Effector memory CD4-positive, alpha-beta T cell (primary cell): ENCODE measurements at places on chromosomes 7 and 10.
A peak's percentile ranks its signal among the peaks of the same experiment; 100 is the strongest.

- no peak for DNase-seq
Observed at GRCh38 chr10:7320072-7320471, 90.8 kb downstream of the SFMBT2 start.

DNA sequence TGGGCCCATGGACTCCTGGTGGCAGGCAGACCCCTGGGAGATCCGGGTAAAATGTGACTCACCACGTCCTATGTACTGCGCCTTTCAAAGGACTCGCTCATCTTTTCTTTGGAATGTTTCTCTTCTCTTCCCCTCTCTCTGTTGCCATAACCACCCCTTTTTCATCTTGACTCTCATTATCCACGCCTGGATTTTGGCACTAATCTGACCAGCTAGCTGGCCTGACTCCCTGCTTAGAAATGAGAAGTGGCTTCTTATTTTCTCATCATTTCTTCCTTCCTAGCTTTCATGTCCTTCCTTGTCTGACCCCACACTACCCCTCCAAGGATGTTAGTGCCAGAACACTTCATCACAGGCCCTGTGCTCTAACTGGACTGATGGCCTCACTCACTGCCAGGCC is 98.0 kb upstream of the FAM171A1 start:
- DNase-seq, result no peak

DNA sequence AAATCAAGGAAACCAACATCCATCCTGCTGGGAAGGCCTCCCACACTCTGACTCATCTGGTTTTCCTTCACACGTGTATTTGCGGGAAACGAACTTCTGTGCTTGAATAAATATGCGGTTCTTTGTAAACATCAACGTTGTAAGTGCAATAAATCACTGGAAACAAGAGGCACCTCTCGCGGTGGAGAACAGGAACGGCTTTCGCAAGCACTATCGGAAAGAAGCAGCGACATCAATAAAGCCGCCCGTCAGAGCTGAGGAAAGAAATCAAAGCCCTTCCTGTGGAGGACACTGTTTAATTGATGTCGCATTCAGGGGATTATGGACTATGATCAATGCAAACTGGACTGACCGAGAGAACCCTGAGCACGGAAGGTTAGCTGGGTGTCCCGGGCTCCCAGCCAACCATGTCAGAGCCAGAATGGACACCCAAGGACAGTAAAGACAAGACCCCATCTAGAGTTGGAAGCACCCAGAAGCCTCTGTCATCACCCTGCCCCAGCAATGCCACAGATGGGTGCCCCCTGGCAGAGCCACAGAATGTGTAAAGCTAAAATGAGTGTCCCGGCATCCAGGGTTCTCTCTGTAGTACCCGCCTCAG is 37.6 kb downstream of the OAT start:
- DNase-seq, result no peak

- DNase-seq, result no peak
Observed at GRCh38 chr7:10707519-10707918, 266.2 kb upstream of the PHF14 start.

GRCh38 chr7:20164425-20165145 is 52.6 kb downstream of the MACC1 start:
- DNase-seq, result no peak

- DNase-seq, result no peak
Observed at GRCh38 chr7:98557538-98558031, 59.5 kb upstream of the NPTX2 start.

DNA sequence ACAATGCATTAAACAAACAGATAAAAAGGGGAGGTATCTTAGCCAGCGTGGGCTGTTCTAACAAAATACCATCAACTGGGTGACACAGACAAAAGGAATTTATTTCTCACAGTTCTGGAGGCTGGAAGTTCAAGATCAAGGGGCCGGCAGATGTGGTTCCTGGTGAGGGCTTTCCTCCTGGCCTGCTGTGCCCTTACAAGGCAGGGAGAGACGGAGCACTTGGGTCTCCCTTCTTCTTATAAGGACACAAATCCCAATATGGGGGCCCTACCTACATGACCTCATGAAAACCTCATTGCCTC is 281.6 kb upstream of the KLF14 start:
- no peak for DNase-seq

- no peak for DNase-seq
Observed at GRCh38 chr7:130070861-130071622, 708 bp downstream of the KLHDC10 start.

GRCh38 chr7:127769696-127770400 is 117.9 kb downstream of the SND1 start:
- DNase-seq, result no peak

DNA sequence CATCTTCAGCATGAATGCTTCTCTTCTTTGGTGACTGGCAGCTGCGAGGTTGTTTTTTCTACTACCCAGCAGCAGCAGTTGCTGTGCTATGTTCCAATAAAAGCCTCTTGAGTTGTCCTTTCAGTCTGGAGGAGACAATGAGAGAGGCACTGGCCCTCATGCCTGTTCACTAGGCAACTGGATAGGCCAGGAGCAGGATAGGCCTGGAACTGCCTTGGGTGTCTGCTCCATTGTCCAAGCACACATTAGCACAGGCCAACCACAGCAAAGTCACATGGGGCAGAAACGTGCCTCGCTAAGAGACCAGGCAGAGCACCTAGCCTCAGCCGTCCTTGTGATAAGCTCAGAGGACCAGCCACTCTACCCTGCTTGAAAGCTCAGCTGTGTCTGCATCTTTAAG is 76.9 kb upstream of the PDCD4 start:
- DNase-seq, result no peak

- no peak for DNase-seq
Observed at GRCh38 chr7:134886353-134887057, 99.8 kb upstream of the AGBL3 start.

DNA sequence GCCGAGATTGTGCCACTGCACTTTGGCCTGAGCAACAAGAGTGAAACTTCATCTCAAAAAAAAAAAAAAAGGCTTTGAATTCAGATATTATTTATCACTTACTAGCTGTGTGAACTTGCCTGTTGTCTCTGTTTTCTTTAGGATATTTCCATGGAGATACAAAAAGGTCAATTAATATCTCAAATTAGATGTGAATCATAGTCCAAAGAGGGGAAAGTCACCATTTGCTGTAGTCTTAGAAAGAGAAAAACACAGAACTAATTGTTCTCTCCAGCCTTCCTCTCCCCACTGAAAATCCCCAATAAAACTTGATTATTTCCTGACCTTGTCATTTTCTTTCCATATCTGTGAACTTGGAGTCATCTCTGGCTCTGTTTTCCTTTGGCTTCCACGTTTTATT is 21.2 kb downstream of the HEPACAM2 start:
- DNase-seq, result no peak

- DNase-seq, result no peak
Observed at GRCh38 chr7:44607141-44608068, 978 bp downstream of the OGDH start.

- DNase-seq, result no peak
Observed at GRCh38 chr10:64394744-64395143, 873.5 kb downstream of the REEP3 start.

GRCh38 chr10:16360001-16360400 is 76.8 kb upstream of the PTER start:
- DNase-seq, result no peak

DNA sequence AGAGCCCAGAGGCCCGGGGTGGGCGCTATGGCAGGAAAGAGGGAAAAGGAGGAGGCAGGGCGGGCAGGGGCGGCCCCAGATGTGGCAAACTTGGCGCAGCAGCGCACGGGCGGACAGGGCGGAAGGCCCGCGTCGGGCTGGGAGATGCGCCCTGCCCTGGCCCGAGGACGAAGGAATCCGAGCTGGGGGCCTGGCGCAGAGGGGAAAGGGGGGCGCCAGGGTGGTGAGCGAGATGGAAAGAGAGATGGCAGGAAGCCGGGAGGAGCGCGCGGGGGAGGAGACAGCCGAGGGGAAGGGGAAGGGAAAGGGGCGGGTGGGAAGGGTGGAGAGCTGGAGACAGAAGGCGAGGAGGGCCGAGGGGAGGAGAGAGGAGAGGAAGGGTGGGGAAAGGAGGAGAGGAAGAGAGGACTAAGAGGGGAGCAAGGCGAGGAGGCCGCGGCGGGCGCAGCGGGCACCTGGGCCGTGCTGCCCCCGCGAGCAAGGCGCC is at the start of gene MARVELD1:
TSS of gene MARVELD1 (plus strand) at position 392 of the 487 bp plus-strand sequence. CDS start 147 bp downstream, outside the sequence.
- no peak for DNase-seq

- no peak for DNase-seq
Observed at GRCh38 chr10:52677086-52677485, 95.5 kb downstream of the MBL2 start.

DNA sequence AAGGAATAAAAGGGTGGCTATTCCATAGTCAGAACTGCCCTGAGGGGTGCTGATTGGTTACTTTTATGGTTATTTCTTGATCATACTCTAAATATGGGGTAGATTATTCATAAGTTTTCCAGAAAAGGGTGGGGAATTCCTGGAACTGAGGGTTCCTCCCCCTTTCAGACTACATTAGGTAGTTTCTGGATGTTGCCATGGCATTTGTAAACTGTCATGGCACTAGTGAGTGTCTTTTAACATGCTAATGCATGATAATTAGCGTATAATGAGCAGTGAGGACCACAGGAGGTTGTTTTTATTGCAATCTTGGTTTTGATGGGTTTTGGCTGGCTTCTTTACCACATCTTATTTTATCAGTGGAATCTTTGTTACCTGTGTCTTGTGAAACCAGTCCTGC is 26.5 kb upstream of the POT1 start:
- no peak for DNase-seq

DNA sequence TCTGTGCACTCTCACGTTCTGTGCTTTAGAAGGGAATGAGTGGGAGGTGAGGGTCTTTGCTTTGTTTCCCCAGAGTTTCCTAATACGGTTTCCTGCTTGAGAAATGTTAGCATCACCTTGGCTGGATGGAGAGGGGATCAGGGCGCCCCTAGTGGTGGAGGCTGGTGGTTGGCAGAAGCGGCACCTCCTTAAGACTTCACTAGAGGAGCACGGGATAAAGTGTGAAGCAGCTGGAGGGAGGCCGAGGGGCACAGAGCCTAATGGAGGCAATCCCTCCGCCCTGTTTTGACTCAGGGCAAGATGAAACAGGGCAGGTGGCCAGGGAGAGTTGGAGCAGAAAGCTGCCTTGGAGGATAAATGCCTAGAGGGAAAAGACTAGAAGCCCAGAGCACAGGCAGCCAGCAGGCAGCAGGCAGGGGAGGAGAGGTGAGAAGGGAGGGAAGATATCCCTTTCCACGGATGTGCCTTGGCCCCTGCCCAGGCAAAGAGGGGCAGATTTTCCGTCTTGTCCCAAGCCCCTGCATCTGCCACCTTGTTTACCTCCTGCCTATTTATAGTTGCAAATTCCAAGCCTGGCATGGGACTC is 56.0 kb upstream of the BTRC start:
- DNase-seq, result peak; percentile 54

- no peak for DNase-seq
Observed at GRCh38 chr10:96856317-96856716, 24.2 kb downstream of the LCOR start.

DNA sequence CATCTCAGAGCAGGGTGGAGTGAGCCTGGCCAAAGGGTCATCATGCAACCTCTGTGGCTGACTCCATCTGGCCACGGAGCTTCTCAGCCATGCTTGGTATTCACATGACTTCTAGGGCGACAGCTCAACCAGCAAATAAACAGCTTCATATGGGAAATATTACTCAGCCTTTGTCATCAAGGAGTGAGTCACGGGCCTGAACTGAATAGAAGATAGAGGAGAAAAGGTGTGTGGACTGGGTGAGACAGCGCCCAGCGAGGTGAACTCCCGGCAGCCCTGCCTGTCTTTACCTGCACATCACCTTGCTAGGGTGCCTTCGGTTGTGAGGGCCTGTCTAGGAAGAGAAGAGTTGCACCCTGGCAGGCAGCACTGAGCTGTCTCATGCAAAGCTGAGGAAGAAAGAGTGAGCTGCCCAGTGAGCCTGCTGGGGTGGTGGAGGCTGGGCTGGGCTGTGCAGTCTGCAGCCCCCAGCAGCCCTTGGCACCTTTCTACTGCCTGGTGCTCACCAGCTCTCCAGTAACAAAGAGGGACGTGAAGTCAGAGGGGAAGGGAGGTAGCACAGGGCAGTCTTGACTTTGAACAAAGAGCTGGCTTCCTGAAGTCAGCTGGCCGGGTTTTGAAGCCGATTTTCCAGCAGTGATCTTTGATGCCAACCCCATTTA is 114.2 kb downstream of the EGFR start:
- DNase-seq, result no peak

- no peak for DNase-seq
Observed at GRCh38 chr7:646487-646886, 80.0 kb upstream of the DNAAF5 start.

GRCh38 chr10:30114881-30115625 is 55.7 kb upstream of the JCAD start:
- DNase-seq, result no peak

DNA sequence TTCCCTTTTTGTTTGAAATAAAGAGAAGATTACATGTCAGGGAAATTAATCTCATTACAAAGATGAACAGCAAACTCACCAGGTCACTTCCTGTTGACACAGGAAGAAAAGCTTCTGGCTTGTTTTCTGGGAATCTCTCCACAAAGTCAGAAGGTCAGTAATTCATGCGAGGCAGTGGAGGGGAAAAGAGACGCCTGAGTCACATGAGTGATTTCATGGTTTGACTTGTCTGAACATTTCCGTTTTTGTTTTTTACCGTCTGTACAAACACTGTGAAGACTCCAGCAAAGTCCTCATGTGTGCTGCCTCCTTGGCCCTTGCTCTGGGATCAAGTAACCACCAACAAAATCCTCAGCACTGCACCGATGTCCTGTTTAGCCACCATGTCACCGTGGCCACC is 2.5 kb upstream of the HABP2 start:
- no peak for DNase-seq

DNA sequence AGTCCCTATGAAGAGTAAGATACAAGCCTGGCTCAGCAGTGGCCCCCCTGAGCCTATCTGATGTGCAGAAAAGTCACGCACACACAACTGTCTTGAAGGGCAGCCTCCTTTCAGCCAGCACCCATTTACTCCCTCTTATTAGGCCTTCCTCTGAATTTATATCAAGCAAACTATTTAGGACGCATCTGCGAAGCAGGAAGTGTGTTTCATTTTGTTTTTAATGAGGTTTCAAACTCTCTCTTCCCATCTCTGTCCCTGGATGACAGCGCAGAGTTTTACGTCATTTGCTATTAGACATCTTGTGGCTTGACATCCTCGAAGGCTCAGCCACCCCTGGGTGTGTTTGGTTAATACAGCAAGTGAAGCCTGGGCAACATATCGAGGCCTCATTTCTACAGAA is 79.5 kb downstream of the CUX1 start:
- no peak for DNase-seq

GRCh38 chr7:107234436-107234835 is 65.6 kb downstream of the HBP1 start:
- no peak for DNase-seq

- DNase-seq, result no peak
Observed at GRCh38 chr7:112134039-112134438, 72.2 kb downstream of the DOCK4 start.

GRCh38 chr10:130691776-130692175 is 555.6 kb downstream of the GLRX3 start:
- no peak for DNase-seq

DNA sequence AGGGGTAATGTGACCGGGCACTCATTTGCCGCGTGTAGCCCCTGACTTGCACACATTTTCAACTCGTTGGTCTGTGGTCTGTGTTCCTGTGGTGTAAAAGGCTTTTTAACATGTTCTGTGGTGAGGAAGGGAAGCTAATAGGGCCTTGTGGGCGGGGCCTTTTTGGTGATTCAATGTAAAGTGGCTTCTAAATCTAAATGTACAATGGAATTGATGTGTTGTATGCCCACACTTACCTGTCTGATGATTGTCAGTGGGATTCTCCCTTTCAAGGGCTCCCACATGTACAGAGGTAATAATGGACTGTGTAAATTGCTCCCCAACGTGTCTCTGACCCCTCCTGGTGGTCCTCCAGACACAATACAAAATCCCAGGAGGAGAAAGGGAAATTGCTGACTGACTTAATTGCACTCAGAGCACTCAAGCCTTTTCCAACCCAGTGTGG is 43.1 kb upstream of the GATAD1 start:
- no peak for DNase-seq
